Left lung (tissue), 14 donors: ENCODE measurements at places on chromosomes 4 and X. TPM values are rescaled to one million over a fixed set of nuclear protein-coding genes. Genes with fewer than 3 reads are reported as not detected.

DNA sequence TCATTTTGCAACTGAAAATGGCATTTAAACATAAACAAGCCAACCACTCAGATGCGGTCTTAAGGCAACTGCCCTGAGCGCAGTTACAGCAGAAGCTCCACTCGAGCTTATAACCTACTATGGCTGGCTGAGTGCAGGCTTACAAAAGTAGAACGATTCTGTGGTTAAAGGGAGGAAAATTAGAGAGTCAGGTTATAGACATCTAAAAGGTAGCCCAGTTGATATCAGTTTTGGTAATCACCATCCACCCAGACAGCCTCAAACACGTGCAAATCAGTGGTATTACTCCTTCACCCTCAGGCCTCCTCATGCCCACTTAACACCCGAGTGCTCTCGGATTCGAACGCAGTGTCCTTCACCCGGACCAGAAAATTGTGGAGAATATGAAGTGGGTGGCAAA, 3.1 kb downstream of the LEF1 start:
- no peak for DNase-seq
- H3K36me3 ChIP-seq, result no peaks in the 10 kb centered on the region
- peaks cover 9% of the 10 kb centered on the region for H3K4me1 ChIP-seq
- no peak overlapping the region for H3K4me3 ChIP-seq
- no peak overlapping the region for H3K27ac ChIP-seq
- H3K27me3 ChIP-seq, result peaks cover 97% of the 10 kb centered on the region

DNA sequence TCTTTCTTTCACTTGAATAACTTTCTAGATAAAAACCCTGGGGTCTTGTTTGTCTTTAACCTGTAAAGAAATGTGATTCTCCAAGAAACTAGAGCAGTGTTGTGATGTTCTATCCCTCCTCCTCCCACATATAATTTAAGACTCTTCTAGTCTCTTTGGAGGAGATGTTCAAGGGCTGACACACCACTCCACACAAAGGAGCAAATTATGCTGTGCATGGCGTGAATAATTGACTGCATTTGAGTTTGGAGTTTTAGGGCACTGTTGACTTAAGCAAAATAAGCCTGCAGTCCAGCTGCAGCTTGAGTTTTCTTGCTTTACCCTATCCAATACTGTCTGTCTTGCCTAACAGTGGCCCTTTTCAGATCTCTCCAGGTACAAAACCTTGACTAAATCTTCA, 119.7 kb downstream of the CHRDL1 start:
- no peaks in the 10 kb centered on the region for H3K4me1 ChIP-seq
- H3K27ac ChIP-seq, result no peak overlapping the region
- no peak overlapping the region for H3K4me3 ChIP-seq
- DNase-seq, result no peak

DNA sequence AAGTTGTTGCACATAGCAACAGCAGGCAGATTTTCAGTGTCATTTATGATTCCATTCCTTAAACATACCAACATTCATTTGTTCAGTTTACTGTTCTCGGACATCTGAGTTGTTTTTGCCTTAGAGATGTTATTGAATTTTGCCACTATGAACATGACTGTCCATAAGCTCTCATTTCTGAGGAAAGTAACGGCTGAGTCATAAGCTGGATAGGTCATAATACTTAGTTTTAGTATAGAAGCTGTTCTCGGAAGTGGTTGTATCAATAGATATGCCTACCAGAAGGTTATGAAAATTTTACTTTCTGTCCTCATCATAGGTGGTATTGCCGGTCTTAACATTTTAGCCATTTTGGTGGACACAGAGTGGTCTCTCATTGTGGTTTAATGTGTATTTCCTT, 157.1 kb upstream of the CLNK start:
- H3K4me3 ChIP-seq, result no peak overlapping the region
- H3K4me1 ChIP-seq, result no peaks in the 10 kb centered on the region
- DNase-seq, result no peak
- no peaks in the 10 kb centered on the region for H3K36me3 ChIP-seq

DNA sequence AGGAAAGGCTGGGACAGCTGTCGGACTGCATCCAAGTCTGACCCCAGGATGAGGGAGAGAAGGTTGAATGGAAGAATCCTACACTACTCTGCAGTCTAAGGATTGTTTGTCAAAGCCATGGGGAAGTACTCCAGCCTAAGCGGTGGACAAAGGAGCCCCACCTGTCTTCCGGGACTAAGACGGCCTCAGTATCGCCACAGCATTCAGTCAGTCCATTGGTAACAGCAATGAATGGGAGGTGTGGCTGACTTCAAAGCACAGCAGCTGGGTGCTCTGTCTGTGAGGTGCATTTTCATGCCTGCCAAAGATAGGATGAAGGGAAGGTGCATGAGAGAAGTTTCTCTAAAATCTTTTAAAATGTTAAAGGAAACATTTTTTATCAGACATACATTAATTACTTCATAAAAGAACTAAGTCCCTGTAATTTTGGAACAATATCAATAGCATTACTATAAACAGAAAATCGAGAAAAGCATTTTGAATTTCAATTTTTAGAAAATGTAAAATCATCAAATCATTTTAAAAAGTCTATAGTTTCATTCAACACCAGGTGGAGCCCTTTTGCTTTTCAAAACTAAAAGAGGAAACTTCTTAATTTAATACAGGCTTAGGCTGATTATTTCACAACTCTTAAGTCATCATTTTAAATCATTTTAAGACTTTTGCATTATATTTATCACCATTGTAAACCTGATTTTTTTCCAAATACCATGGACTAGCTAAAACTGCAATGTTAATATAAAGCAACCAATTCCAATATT, 27.6 kb upstream of the INTU start:
- H3K4me1 ChIP-seq, result no peaks in the 10 kb centered on the region
- H3K36me3 ChIP-seq, result no peaks in the 10 kb centered on the region
- no peak overlapping the region for H3K4me3 ChIP-seq
- no peak for DNase-seq
- H3K27ac ChIP-seq, result no peak overlapping the region

The TRIML1 gene
- not detected for total RNA-seq

- H3K36me3 ChIP-seq, result no peaks in the 10 kb centered on the region
- H3K27ac ChIP-seq, result no peak overlapping the region
These were observed 107.3 kb downstream of the EFNB1 start for GRCh38 chrX:68936126-68936525.

DNA sequence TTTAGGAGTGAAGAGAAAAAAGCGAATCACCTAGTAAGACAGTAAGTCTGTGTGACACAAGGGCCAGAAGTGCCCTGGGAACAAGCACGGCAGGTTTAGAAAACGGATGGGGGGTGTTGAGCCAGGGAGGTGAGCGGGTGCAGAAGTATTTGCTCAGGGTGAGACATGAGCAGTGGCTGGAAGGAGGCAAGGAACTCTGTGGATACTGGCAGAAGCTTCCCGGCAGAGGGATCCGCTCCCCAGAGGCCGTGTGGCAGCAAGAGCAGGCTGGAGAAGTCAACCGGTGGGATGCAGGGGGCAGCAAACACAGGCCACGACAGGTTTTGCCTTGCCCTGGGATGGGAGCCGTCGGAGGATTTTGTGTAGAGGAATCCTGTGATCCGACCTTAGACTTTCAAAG, 2.3 kb upstream of the UVSSA start:
- no peaks in the 10 kb centered on the region for H3K27me3 ChIP-seq
- H3K36me3 ChIP-seq, result peaks cover 2% of the 10 kb centered on the region
- H3K27ac ChIP-seq, result no peak overlapping the region
- H3K4me3 ChIP-seq, result no peak overlapping the region
- H3K4me1 ChIP-seq, result peaks cover 32% of the 10 kb centered on the region

The PABPC4L gene
- 0.97 TPM for total RNA-seq

DNA sequence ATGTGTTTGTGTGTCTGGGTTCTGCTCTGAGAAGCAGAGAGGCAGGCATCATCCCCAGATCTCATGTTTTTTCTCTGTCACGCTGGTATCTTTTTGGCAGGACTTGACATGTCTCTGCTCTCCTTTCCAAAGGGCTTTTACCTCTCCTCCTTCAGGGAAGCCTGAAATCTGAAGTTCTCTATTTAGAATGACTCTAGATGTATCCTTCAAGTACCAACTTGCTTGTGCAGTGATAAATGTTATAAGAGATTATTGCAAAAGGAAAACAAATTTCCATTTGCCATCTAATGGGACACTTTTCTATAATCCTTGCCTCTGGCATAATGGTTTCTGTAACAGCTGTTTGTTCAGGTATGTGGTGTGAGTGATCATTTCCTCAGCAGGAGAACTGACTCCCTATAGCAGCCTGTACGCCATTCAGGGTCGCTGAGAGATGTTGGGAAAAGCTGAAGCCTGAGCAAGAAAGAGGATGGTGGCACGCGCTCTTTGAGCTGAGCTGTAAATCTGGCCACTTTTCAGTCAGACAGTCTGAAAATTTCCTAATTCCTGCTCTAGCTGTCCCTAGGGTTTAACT, 72.5 kb downstream of the CNGA2 start:
- H3K27me3 ChIP-seq, result no peaks in the 10 kb centered on the region
- H3K36me3 ChIP-seq, result no peaks in the 10 kb centered on the region
- no peak for DNase-seq
- no peaks in the 10 kb centered on the region for H3K4me1 ChIP-seq
- no peak overlapping the region for H3K27ac ChIP-seq
- no peak overlapping the region for H3K4me3 ChIP-seq

The AP1S2 gene
- total RNA-seq, result 35.9 TPM
